ENCODE measurements at places on chromosomes 6 and 20.

DNA sequence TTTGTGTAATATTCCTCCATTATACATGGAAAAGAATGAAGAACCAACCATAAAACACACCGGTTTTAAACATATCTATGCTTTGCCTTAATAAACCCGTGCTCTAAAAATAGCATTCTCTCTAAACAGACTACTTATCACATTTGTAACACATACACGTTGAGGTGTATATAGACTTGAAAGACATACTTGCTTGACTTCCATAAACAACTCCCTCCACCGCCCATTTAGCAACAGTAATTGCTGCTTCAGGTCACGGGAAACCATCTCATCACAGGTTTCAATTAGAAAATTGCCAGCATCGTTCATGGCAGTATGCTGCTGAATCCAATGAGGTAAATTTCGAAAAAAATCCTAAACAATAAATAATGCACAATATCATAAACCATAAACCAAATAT is 174.0 kb downstream of the SYNE1 start:
- DNase-seq: no peak

- DNase-seq: no peak
Measured at GRCh38 chr6:74549746-74550145, 656.1 kb downstream of the COL12A1 start.

DNA sequence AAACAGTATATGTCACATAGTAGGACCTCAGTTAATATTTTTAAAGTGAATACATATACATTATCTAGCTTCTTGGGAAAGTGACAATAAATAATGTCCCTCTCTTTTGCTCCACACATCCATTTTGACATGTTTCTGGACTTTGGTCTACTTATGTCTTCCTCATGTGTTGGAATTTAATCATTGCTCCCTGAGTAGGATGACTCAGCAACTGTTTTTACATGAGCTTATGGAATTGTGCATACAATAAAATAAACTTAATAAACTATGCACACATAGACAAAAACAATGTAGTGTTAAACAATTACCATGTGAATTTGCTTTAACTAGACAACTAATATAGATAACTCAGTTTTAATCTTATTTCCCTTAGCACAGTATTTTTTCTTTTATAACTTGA is 503.8 kb downstream of the TFAP2B start:
- DNase-seq: no peak

DNA sequence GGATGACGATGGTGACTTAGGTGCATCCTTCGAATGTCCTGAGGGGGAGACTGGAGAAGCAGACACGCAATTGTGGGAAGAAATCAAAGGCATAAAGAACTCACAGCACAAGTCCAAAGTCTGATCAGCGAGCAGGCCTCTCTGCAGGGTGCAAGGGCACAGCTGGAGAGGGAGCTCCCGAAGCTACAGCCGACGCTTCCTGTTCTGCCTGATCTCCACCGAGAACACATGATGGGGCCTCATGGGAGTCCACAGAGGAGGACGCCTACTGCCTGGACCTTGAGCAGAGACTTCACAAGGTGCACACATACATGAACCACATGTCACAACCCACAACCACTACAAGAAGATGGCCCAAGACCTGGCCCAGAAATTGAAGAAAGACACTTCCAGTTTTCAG is 51.4 kb downstream of the RIN2 start:
- DNase-seq: no peak

DNA sequence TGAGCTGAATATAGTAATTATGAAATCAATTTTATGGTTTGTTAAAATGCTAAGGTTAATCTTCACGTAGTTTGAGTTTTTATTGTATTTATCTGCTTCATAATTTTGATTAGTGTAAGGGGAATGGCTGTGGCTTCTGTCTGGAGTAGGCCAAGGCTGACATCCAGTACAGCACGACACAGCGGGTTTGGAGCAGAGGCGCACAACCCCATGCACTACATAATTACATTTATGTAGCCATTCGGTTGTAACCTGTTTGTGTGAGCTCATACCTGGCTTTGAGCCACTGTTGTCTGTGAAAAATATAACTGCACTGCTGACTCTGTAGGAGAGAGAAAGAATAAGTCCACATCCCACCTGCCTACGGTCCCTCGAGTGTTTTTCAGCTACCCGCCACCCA is 615.5 kb downstream of the EYS start:
- no peak for DNase-seq

DNA sequence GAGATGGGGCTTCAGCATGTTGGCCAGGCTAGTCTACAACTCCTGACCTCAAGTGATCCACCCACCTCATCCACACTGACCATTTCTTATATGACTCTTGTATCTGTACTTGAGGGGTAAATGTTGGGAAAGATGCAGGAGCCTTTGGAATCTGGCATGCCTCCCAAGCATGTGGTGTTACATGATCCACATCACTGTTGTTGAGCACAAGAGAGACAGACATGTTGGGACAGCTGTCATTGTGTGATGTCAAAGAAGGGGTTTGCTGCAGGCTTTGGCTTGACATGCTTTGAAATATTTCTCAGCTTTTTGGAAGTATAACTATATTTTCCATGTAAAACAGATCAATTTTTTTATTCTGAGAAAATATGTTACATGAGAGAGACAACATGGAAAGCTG is 139.9 kb downstream of the MOXD1 start:
- no peak for DNase-seq

GRCh38 chr6:43820486-43820885 is 50.5 kb downstream of the VEGFA start:
- DNase-seq: no peak

GRCh38 chr6:142819603-142820337 is 125.2 kb downstream of the HIVEP2 start:
- peak; percentile 25 for DNase-seq

DNA sequence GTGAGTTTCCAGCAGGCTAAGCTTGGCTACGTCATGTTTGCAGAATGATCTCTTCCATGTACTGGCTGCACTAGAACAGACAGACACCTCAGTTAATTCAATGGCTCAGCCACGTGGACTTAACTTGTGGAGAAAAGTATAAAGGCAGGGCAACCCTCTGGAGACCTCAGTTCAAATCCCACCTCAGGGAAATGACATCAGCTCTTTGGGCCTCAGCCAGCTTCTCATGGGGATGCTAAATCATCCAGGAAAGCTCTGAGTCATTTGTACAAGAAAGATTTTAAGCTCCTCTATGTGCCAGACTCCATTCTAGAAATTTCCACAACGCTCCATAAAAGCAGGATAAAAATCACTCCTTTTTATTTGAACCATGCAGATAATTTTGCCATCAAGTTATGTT is 128.5 kb upstream of the SALL4 start:
- DNase-seq: no peak

DNA sequence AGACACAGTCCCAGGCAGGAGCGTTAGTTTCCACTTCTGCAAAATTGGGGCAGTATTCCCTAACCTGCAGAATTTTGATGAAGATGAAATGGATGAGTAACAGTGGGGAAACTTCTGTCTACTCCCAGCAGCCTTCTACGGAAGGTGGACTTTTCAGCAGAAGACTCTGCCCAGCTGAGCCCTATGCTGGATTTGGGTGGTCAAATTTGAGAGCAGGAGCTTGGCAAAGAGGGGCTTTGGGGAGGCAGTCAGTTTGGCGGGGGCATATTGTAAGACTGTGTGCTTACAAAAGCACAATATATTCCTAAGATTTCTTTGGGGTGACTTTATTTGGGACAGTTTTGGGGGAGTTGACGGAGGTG is 5.4 kb upstream of the SDCBP2 start:
- no peak for DNase-seq

- DNase-seq: no peak
Measured at GRCh38 chr6:37130704-37131103, 39.2 kb upstream of the PIM1 start.

GRCh38 chr20:34115232-34115631 is 3.2 kb upstream of the EIF2S2 start:
- no peak for DNase-seq

DNA sequence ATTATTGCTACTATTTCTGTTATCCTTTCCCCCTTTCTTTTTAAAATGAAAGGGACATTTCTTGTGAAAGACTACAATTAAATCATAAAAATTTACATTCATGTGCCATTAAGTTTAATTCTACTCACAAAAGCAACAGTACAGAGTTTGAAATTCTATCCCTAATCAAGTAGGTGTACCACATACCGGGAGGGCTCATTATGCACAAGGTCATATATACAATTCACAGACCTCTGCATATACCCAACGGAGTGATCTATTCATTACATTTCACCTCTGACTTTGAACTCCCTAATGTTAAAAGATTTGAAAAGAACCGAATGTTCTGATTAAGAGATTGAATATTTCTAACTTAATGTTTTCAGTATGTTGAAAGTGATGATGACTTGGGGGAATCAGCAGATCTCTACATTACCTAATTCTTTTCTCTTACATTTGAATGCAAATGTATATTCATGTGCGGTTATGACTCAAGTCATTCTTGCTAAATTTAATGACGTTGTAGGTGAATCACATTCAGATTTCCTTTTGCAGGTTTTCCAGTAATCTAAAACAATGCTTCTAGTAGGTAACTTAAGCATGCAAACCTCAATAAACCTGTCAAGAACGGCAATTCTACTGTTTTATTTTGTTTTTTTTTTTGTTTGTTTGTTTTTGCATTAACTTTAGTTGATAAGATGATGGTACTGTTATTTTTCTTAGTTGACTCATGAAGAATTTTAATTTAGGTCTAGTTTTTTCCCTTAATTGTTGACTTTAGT is 7.3 kb downstream of the EYA4 start:
- no peak for DNase-seq

GRCh38 chr20:51536116-51537069 is 6.1 kb downstream of the NFATC2 start:
- DNase-seq: no peak

- no peak for DNase-seq
Measured at GRCh38 chr6:31900917-31901414, 920 bp downstream of the ZBTB12 start.

GRCh38 chr6:144447472-144447871 is 162.3 kb downstream of the UTRN start:
- DNase-seq: no peak

GRCh38 chr20:10610251-10610650 is 63.5 kb downstream of the JAG1 start:
- DNase-seq: no peak

- no peak for DNase-seq
Measured at GRCh38 chr20:16601047-16601446, 27.8 kb upstream of the KIF16B start.

DNA sequence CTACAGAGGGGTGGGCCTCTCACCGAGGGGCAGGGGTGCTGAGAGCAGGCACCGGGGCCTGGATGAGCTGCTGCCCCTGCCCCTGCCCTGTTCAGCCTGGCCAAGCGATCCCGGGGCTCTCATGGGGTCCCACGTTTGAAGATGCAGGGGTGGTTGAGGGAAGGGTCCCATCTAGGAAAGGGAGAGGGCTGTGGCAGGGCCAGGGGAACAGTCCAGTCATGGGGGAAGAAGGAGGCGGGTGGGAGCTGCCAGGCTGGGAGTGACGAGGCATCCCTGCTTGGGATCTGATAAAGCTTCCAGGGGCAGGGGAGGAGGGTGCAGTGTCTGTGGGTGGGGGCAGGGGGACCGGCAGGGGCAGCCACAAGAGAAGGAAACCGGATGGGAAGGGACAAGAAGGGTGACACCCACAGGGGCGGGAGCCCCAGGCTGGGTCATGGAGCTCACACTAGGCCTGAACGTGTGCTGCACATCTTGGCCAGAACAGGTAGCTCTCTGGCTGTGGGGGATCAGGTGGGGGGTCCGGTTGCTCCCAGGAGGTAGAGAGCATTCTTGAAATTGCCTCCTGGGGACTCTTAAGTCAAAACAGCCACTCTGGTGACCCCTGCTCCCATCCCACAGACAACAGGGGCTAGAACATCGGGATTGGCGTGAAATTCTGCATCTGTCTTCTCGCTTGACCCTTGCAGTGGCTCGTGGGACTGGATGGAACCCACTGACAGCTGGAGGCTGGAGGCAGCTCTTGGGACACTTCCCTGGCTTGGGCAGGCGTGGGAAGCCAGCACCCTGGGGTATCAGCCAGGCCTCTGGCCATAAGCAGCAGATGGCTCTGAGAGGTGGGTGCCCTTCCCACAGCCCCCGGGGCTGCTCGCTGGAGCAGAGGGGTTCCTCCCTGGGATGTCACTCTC is 58.0 kb upstream of the GATA5 start:
- DNase-seq: no peak

GRCh38 chr6:164303102-164303964 is 888.8 kb downstream of the QKI start:
- DNase-seq: no peak

DNA sequence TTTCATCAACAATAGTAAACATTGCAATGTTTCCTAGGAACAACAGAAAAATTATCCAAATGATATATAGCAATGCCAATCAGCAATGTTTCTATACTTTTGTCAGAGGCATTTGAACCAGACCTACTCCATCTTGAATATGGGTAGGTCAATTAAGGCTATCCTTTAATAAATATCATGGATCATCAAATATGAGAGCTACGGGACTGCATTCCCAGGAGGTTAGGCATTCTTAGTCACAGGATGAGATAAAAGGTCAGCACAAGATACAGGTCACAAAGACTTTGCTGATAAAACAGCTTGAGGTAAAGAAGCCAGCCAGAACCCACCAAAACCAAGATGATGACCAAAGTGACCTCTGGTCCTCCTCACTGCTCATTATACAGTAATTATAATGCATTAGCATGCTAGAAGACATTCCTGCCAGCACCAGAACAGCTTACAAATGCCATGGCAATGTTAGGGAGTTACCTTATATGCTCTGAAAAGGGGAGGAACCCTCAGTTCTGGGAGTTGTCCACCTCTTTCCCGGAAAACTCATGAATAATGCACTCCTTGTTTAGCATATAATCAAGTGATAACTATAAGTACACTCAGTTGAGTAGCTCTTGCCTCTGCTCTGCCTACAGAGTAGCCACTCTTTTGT is 8.6 kb upstream of the SERPINB6 start:
- DNase-seq: no peak

- DNase-seq: no peak
Measured at GRCh38 chr6:89974834-89975233, 80.6 kb downstream of the GJA10 start.

GRCh38 chr6:49305010-49305409 is 158.0 kb downstream of the MMUT start:
- no peak for DNase-seq

- DNase-seq: no peak
Measured at GRCh38 chr6:31357886-31358285, 907 bp upstream of the HLA-B start.

- no peak for DNase-seq
Measured at GRCh38 chr6:161000632-161001031, 9.1 kb downstream of the MAP3K4 start.

DNA sequence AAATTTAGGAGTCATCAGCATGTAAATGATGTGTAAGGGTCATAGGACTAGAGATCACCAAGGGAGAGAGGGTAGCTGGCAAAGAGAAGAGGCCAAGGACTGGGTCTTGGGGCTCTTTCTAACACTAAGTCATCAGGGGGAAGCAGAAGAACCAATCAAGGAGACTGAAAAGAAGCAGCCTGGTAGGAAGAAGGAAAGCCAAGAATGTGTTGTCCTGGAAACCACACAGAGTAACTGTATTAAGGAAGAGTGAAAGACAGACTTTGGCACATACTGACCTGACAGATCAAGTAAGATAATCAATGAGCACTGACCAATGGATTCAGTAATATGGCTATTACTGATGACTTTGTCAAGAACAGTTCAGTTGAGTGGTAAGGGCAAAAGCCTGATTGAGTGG is 42.3 kb upstream of the LAMA4 start:
- no peak for DNase-seq

- no peak for DNase-seq
Measured at GRCh38 chr6:128209771-128210170, 308.9 kb upstream of the THEMIS start.
